Left renal cortex interstitium (tissue), 4 donors: ENCODE measurements at places on chromosomes 6 and 20. TPM values are rescaled to one million over a fixed set of nuclear protein-coding genes. Genes with fewer than 3 reads are reported as not detected.

GRCh38 chr6:154414021-154414813 lies 57.6 kb upstream of the IPCEF1 start:
- no peak for DNase-seq

- no peak for DNase-seq
Measured at GRCh38 chr6:127452803-127453202, 6.4 kb downstream of the KIAA0408 start.

- no peak for DNase-seq
Measured at GRCh38 chr6:37783025-37783855, 36.3 kb upstream of the ZFAND3 start.

DNA sequence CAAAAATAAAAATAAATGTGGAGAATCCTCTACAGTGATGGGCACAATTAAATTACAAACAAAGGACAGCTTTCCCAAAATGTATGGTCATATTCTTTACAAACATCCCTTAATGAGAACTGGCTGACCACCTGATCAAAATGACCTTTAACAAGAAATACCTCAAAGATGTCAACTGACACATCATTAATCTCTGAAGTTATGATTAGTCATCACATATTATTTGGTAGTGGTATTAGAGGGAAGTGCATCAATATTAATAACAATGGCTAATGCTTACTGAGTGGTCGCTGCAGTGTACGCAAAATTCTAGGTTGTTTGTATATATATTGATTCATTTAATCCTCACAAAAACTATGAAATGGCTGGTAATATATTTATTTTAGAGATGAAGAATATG lies 340.6 kb downstream of the GJA1 start:
- no peak for DNase-seq

- no peak for DNase-seq
Measured at GRCh38 chr6:64230530-64230929, 594.9 kb downstream of the PHF3 start.

DNA sequence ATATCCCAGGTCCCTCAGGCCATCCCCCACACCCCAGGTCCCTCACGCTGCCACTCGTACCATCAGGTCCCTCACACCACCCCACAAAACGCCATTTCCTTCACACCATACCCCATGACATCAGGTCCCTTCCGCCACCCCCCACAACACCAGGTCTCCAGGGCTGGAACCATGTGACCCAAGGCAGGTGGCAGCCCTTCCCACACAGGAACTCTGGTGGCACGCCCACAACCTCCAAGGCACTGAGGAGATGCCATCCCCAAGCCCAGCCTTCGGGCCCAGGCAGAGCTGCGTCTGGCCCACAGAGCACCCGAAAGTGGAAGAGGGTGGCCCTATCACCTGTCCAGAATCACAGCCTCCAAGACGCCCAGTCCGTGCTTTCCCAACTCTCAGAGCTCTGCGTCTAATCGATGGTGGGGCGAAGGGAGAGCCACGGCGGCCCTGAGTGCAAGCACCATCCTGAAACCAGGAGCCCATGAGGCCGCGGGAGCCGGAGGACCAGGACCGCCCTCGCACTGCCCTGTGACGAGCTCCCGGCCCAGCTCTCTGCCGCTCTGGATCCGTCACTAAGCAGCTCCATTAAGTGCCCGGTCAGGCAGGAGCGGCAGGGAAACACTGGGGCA lies 12.7 kb downstream of the TAF4 start:
- DNase-seq = no peak

GRCh38 chr6:150129616-150130505 lies 13.0 kb upstream of the PPP1R14C start:
- DNase-seq = no peak

GRCh38 chr6:108383981-108384380 lies 89.1 kb downstream of the AFG1L start:
- no peak for DNase-seq

DNA sequence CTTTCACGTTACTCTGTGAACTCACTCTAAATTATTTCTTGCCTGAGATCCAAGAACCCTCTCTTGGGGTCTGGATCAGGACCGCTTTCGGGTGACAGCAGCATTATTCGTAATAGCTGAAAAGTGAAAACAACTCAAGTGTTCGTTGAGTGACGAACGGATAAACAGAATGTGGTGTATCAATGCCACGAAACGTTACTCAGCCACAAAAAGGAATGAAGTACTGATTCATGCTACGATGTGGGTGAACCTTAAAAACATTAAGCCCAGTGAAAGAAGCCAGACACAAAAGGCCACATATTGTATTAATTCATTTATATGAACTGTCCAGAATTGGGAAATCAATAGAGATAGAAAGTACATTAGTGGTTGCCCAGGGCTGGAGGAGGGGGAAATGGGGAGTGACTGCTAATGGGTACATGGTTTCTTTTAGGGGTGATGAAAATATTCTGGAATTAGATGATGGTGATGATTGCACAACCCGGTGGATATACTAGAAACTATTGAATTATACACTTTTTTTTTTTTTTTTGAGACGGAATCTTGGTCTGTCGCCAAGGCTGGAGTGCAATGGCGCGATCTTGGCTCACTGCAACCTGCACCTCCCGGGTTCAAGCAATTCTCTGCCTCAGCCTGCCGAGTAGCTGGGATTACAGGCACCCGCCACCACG lies 8.4 kb downstream of the PTGIS start:
- DNase-seq = no peak

GRCh38 chr6:110044096-110044495 lies 66.0 kb downstream of the GPR6 start:
- DNase-seq = no peak

- no peak for DNase-seq
Measured at GRCh38 chr20:38706509-38706908, 17.8 kb upstream of the SLC32A1 start.

- no peak for DNase-seq
Measured at GRCh38 chr20:43725666-43726065, 1.1 kb downstream of the GTSF1L start.

DNA sequence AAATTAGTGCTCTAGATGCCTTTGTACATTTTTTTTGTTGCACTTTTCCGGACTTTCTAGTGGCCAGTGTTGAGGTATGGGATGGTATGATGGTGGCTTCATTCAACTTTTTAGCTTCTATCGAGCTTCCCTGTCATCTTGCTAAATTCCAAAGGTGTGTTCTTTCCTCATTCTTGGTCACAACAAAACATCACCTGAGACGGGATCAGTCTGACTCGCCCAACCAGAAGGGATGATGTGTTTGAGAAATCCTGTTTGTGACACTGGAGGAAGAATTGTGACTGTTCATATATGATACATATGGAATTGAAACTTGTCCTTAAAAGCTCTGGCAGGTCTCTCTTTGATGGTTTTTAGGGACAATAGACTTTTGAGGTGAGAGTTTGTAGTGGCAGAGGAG lies 33.8 kb downstream of the KCNS1 start:
- no peak for DNase-seq

GRCh38 chr6:42406306-42407280 lies 45.1 kb downstream of the TRERF1 start:
- no peak for DNase-seq

- DNase-seq = no peak
Measured at GRCh38 chr6:138593909-138594757, 94.8 kb upstream of the NHSL1 start.

GRCh38 chr20:50129662-50130355 lies 16.9 kb upstream of the UBE2V1 start:
- DNase-seq = no peak

- DNase-seq = no peak
Measured at GRCh38 chr6:166830891-166831363, 125.4 kb downstream of the RNASET2 start.

DNA sequence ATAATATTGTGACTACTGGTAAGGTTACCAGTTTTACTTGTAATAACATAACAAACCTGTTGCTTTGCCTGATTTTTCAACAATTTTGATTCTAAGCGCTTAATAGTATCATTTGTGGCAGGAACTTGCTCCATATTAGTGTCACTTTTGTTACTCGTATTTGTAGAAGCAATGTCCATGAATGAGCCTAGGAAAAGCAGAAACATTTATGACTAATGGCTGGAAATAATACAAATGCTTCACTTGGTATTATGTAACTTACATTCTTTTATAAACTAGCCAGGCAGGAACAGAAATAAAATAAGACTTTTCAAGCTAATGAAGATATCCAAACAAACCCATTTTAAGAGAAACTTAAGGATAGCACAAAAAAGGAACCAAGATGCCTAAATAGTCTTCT lies 38.9 kb downstream of the MAP3K7 start:
- no peak for DNase-seq

The SLC22A3 gene
- polyA plus RNA-seq = 3.9 TPM

The MATN4 gene
- 0.40 TPM for polyA plus RNA-seq

The DTD1 gene
- 23.0 TPM for polyA plus RNA-seq

The RBPJL gene
- polyA plus RNA-seq = not detected

The PIM1 gene
- 22.1 TPM for polyA plus RNA-seq

The SNAP91 gene
- 0.73 TPM for polyA plus RNA-seq

The ZBTB24 gene
- polyA plus RNA-seq = 14.5 TPM

The TMC2 gene
- 0.30 TPM for polyA plus RNA-seq

The LINC00237 gene
- polyA plus RNA-seq = not detected

The CALHM4 gene
- polyA plus RNA-seq = 0.58 TPM

The BPIFA1 gene
- not detected for polyA plus RNA-seq

The MTFR2 gene
- polyA plus RNA-seq = 3.0 TPM

The MGME1 gene
- polyA plus RNA-seq = 41.2 TPM

The CCM2L gene
- polyA plus RNA-seq = 6.6 TPM

The CGA gene
- 2.4 TPM for polyA plus RNA-seq

The SPEF1 gene
- polyA plus RNA-seq = 2.0 TPM

The ZNF292 gene
- 36.7 TPM for polyA plus RNA-seq
